Nephron progenitor cell (in vitro differentiated cells): ENCODE measurements at places on chromosomes 2 and 18.
A peak's percentile ranks its signal among the peaks of the same experiment; 100 is the strongest.

DNA sequence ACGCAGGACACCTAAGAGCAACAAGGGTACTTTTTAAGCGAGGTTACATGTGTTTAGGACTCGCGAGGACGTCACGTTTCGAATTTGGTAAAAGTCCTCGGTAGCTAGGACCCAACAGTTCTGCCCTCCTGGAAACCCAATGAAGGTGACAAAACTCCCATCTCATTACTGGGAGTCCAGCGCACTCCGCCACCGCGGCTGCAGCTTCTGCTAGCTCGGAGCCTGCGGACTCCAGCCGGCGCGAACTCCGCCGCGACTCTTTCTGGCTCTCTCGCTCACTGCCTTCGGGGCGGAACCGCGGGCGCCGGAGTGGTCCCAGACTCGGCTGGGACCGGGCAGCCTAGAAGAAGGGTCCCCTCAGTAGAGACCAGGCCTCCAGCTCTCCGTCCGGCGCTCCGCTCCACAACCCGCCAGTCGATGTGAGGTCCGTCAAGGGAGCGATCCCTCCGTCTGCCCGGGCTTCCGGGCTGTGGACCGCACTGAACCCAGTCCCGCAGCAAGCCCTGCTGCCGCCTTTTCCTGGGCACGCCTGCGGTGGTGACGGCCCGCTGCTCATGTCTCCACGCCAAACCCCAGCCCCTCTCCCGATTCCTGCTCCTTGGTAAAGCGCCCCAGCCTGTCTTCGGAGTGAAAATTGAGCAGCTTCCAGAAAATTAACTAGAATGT, 3.0 kb upstream of the OSR1 start:
- DNase-seq = peak; percentile 61

DNA sequence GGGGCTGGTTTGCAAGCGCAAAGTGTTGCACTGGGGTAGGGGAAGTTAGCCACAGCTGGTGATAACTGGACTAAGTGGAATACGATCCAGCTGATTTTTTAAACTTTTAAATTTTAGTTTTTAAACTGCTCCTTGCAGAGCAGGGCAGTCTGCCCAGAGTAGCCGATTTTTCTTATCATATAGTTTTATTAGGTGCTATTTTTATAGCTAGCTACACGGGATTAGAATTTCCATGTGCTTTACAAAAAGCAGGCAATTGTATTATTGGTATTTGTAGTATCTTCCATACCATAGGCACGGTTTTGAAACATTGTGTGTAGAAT, 9.6 kb downstream of the CPLX4 start:
- no peak for DNase-seq

- DNase-seq = no peak
These were observed 168.5 kb downstream of the EN1 start for GRCh38 chr2:118678985-118679384.

- DNase-seq = peak; percentile 38
These were observed 8.2 kb upstream of the SMARCAL1 start for GRCh38 chr2:216404010-216404618.

DNA sequence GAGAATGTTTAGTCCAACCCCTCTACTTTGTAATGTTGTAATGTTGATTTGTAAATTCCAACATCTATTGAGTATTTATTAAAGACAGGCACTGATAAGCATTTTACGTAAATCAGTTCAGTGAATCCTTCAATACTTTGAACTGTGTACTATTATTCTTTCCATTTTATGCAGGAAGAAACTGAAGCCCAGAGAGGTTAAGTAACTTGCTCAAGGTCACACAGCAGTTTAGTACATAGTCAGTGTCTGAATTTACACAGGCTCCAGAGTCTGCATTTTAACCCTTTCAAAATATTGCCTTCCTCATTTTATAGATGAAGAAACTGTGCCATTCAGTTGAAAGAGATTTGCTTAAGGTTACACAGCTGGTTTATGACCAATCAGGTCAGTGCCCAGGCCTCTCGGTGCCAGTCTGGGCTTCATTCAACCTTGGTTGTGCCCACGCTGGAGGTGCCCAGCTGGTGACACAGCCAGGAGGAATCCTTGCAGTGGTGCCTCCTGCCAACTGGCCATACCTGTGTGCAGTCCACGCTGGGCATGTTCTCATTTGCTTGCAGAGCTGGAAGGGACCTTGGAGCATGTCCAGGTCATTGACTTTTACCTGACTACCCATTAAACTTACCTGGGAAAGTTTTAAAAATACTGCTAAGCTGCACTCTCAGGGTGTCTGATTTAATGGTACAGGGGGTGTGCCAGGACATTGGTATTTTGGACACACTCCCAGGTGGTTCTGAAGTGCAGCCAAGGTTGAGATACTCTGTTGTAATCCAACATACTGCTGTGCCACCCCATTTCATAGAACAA, 74.3 kb upstream of the CYRIA start:
- DNase-seq = no peak

DNA sequence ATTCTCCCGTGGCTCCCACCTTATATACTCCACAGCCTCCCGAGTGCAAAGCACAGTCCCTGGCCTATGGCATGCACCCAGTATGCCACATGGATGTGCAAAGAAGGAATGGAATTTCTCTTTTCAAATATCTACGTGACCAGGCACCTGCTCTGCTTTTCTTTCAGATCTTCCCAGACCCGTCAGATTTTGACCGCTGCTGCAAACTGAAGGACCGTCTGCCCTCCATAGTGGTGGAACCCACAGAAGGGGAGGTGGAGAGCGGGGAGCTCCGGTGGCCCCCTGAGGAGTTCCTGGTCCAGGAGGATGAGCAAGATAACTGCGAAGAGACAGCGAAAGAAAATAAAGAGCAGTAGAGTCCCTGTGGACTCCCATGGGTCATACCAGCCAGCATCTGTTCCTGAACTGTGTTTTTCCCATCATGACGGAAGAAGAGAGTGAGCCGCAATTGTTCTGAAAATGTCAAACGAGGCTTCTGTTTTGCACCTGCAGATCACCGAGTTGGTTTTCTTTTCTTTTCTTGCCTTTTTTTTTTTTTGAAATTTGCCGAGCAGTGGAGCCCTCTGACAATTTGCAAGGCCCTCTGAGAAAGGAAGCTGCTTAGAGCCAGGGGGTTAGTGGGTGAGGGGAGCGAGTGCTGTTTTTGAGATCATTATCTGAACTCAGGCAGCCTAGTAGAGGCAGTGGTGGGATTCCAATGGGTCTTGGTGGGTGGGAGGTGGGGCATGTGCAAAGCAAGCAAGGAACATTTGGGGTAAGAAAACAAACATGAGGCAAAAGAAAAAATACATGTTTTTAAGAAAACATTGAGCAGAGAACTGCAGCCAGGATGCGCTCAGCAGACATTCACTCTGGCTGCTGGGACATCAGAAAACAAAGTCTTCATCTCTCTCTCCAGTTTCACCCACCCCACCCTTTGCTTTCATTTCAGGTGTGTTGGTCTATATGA, 26.2 kb downstream of the LBH start:
- DNase-seq = no peak

DNA sequence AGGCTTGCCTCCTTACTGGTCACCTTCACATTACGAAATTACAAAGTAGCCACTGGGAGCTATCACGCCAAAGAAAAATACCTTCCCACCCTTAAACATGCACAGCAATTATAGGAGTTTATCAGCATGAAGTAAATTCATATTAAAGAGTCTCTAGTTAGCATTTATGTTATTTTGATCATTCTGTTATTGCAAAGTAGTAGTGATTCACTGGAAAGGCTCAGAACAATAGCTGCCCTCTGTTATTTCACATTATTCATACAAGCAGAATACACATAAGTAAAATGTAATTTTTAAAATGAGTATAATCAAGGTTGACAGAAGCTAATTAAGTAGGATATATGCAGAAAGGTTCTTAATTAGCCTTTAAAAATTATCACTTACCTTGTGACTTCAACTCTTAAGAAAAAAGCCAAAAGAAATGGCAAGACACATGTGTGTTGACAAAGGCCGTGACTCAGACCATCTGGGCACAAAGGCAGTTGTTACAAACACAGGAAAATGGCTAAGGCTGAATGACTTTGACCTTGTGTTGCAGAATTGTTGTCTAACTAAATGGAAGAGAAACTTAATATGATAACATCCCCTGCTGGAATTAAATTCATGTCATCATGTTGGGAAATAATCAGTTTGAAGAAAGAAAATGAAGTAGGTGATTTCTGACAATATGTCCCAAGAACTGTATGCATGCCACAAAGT, 108.3 kb downstream of the ARL6IP6 start:
- DNase-seq = no peak

GRCh38 chr2:99342536-99342935, 5.3 kb downstream of the EIF5B start:
- no peak for DNase-seq

DNA sequence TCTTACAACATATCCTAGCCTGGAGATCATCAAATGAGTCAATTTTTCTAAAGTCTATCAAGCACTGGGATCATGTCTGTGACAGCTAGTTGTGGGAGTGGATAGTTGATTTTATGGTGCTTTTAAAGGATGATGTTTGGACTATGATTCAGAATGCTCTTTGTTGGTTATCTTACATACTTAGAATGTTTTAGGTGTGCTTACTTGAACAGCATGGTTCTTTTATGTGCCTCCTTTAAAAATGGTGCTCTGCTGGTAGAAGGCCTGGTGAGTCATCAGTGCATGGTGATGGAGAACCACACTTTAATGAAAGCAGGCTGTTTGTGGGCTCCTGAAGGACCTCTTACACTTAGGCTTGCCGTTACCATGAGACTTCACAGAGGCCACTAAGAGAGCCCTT, 682.7 kb upstream of the FANCL start:
- DNase-seq = no peak

- no peak for DNase-seq
These were observed 220.5 kb downstream of the CYP26B1 start for GRCh38 chr2:71926876-71927756.

- DNase-seq = no peak
These were observed 99.1 kb downstream of the EN1 start for GRCh38 chr2:118748245-118748885.

DNA sequence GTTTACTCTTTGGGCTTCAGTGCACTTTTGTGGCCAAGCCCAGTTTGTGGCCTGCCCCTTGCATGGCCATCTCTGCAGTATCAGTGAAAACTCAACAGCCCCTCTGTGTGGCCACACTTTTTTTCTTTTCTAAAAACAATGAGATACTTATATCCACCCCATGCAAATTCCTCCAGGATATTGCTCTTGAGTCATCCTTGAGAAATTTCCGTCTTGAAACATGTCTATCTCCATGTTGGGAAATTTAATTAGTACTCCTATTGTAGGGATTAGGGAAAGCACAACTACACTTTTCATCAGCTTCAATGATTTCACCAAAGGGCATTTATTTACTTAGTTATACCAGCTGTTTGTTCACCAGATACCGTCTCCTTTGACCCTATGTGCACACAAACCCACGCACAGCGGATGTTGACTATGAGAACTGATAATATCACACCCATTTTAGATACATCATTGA, 993.1 kb downstream of the TSN start:
- no peak for DNase-seq

- DNase-seq = no peak
These were observed 151.8 kb upstream of the UNC80 start for GRCh38 chr2:209619782-209620181.

DNA sequence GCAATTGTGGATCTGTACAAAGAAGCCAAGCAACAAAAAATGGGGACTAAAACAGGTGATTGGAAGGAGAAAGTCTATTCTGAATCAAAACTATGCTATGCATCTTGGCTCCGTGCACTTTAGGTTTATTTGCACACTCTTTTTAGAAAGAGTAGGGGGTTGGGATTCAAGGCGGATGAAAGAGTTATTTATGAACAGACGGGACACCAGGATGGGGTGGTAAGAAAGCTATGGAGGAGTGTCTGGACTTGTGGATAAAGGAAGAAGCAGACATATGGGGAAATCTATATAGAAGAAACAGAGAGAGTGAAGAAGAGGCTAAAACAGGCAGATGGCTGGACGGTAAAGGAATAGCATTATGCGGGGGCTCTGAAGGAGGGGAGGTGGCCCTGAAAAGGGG, 57.8 kb downstream of the TCF4 start:
- no peak for DNase-seq

DNA sequence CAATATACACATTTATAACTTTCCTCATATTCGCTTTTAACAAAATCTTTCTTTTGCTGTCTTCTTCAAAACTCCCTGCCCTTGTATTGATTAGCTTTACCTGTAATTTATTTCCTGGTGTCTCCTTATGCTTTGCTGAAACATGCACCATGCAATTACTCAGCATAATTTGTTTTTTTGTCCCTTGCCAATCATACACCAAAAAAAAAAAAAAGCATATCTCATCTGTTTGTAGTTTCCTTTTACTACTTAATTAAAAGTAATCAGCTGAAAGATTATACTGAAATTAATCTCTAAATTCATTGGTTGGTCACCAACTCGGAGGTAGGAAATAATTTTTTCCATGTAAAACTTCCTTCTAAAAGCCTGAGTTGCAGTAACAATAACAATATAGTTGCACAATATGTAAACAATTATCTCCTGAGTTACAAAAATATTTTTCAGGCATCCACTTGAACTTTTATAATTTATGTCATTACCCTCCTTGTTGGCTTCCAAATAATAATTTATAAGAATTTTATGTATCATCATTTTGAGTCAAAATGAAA, 53.0 kb upstream of the ROCK1 start:
- no peak for DNase-seq

DNA sequence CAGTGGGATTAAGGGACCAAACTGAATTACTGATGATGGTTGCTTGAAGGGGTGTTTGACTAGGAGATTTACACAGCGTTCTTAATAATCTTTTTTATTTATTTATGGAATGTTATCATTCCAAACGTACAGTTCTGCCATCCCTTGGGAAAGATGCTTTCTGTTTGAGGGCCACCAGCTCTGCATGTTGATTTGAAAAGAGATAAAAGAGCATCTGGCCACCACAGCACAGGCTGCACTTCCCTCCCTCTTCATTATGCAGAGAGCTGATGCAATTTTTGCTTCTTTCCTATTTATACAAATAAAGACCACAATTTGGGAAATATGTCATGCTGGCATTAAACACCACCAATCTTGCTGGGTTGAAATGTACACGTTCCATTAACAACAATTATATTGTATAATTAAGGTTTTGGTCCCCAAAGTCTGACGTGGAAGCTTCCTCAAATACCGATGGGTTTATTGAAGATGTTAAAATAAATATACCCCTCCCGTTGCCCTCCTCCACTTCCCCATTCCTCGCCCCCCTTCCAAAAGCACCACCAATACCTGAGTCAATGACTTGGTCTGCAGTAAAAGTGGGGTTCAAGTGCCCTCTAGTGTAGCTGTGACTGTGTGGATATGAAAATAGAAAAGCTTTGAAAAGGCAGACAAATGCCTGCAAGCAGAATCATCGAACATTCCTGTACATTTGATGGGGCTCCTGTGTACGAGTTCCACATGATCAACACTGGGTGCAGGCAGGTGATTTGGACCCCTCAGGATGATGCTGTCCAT, 211.9 kb downstream of the HRH4 start:
- no peak for DNase-seq
